Head of caudate nucleus (tissue), 42 donors: ENCODE measurements at places on chromosomes 16 and 17.
A peak's percentile ranks its signal among the peaks of the same experiment; 100 is the strongest.

- DNase-seq, result peak; percentile 38
Measured at GRCh38 chr16:27242868-27243590, 25.5 kb downstream of the NSMCE1 start.

DNA sequence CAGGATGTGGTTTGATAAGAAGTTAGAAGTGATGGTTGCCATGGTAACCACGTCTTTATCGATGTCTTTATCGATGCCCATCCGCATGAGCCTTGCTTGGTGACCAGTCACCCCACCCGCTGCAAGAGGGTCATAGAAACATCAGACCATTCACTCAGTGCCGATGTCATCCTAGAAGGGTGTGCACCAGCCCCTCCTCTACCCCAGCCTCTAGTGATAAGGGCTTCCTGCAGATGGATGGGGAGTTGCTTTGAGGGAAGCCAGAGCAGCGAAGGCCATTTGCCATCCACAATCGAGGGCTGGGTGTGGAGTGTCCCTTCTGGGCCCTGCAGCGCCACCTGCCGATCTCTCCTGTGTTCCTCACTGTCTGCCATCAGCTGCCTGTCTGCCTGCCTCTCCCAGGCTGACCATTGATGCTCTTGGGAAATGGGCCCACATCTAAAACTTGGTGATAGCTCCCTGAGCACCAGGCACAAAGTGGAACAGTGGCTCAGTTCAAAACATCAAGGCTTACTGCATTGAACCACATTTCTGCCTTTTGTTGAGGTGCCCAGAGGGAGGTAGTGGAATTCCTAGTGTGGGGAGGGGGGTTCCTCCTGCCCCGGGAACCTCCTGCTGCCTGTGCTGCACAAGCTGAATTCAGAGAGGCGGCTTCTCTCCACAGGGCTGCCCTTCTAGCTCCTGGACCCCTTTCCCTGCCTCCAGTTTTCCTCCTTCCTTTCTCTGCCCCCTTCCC lies 8.9 kb downstream of the CALB2 start:
- DNase-seq, result peak; percentile 48

DNA sequence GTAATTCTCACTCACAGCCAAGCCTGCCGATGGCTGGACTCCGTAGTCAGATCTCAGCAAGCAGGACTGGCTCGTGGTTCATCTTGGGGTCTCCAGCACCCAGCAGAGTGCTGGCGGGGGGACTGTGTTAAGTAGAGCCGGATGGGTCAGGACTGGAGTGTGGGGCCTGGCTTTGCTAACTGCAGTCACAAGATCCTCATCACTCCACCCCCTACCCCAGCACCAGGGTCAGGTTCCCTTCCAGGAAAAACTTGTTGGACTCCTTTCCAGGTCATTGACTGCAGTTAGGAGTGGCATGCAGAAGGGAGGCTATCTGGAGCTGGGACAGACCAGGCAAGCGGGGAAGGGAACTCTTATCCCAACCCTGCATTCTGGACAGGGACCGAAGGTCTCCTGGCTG lies 6.0 kb downstream of the CIITA start:
- no peak for DNase-seq

- no peak for DNase-seq
Measured at GRCh38 chr16:89351645-89352044, 134.1 kb downstream of the ZNF778 start.

- no peak for DNase-seq
Measured at GRCh38 chr17:35584061-35584460, 3.1 kb upstream of the AP2B1 start.

- DNase-seq, result no peak
Measured at GRCh38 chr17:47203984-47204721, 5.0 kb upstream of the MYL4 start.

- no peak for DNase-seq
Measured at GRCh38 chr16:59632276-59632855, 898.2 kb upstream of the GOT2 start.

- no peak for DNase-seq
Measured at GRCh38 chr16:19700319-19700781, 17.7 kb downstream of the KNOP1 start.
